ENCODE measurements at places on chromosomes 2 and 18. TPM values are rescaled to one million over a fixed set of nuclear protein-coding genes. Genes with fewer than 3 reads are reported as not detected.

STARD6 gene
- 0.33 TPM for total RNA-seq

NAT8 gene
- total RNA-seq: not detected

GPD2 gene
- 45.1 TPM for total RNA-seq

ADGRF3 gene
- 2.8 TPM for total RNA-seq

PFN4 gene
- 1.4 TPM for total RNA-seq

SLC35F6 gene
- total RNA-seq: 10.1 TPM

SCG2 gene
- not detected for total RNA-seq

CD28 gene
- total RNA-seq: 0.23 TPM

All from GM12878 (cell line).